ENCODE measurements at places on chromosomes 1 and 21.

DNA sequence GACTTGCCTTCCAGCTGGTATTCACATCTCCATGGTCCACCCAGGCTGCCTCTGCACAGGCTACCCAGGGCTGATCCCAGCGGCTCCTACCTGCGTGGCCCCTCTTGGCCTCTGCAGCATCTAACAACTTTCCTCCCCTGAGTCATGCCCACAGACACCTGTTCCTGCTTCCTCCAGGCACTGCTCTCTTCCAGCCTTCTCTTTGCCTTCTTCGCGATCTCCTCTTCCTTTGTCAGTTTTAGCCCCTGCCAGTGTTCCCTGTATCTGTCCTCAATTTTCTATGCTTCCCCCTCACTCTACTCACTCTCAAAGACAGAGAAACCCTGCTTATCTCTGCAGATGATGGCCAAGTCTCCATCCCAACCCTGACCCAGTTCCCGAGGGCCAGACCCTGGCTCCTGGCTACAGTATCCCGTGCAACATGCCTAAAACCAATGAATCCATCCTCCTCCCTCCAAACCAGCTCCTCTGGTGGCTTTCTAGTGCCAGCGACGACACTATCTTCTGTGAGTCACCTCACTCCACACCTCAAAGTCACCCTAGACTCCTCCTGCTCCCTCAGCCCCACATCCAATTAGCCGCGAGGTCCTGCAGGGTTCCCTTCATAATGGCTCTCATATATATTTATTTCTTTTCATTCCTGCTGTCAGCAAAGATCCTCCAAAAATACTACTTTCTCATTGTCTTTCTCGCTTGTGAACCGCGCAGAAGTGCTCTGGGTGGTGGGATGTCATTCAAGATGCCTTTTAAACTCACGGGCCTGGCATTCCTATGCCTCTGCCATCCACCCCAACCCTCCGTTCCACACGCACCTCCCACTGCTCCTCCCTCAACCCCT is 259.2 kb downstream of the TOMM20 start:
- DNase-seq: no peak

- DNase-seq: no peak
Measured at GRCh38 chr1:55275151-55275748, 60.1 kb upstream of the USP24 start.

- no peak for DNase-seq
Measured at GRCh38 chr1:240239309-240239708, 147.6 kb downstream of the FMN2 start.

GRCh38 chr1:168933141-168933805 is 173.2 kb upstream of the ATP1B1 start:
- DNase-seq: no peak

DNA sequence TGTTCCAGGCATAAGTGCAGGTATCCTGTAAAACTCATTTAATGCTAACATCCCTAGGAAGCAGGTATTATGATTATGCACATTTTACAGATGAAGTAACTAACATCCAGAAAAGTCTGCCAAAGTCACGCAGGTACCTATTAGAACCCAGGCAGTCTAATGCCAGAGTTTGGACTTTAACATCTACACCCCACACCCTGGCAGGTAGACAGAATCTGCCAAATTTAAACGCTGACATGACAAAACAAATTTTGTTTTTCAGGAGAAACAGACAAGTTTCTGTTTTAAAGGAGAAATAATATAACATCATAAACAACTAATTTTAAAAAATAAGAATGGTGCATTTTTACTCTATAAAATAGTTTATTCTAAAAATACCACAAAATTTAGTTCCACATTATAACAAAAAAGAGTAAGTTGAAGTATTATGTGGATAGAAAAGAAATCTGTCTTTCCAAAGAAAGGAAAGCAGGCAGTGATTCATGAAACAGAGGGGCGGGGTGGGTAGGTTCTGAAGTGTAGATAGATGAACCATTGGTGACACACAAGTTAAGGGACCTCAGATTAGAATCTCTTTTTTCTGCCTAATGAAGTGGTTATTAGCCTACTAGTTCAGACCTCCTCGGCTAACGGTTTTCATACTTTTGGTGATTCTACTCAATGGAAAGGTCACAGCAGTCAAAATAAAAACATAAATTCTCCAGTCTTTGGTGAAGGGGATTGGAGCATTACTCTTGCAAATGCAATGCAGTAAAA is 1.7 kb downstream of the ASPM start:
- DNase-seq: no peak

- no peak for DNase-seq
Measured at GRCh38 chr1:228940926-228941325, 205.6 kb downstream of the RHOU start.

DNA sequence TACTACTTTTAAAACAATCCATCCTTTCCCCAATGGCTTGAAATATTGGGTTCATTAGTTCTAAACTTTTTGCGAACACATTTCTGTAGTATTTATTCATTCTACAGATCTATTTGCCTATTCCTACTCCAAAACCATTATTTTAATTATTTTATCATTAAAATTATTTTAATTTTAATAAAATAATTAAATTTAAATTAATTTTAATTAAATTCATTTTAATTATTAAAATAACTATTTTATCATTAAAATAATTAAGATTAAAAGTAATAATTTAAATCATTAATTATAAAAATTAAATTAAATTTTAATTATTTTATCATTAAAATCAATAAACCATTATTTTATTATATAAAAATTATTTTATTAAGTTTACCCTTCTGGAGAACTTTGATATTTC is 15.6 kb downstream of the EDEM3 start:
- DNase-seq: no peak

- no peak for DNase-seq
Measured at GRCh38 chr1:56576880-56577405, 2.4 kb downstream of the PLPP3 start.

DNA sequence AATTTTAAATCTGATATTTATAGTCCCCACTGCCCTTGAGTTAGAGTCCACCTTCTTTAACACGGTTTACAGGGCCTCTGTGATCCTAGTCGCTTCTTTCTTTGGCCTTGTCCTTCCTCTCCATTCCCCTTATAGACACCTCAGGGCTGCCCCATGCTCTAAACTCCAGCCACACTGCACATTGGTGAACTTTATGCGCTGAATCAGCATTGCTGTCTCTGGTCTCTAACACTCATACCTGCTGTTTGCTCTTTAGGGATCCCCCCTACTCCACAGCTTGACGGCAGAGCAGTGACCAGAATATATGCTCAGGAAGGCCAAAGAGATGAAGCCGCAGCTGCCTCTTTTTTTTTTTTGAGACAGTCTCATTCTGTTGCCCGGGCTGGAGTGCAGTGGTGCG is 30.2 kb downstream of the PLEKHO1 start:
- no peak for DNase-seq

- DNase-seq: peak; percentile 49
Measured at GRCh38 chr1:101309334-101310311, 72.8 kb downstream of the S1PR1 start.

GRCh38 chr1:44790968-44791801 is 3.2 kb upstream of the BEST4 start:
- no peak for DNase-seq

GRCh38 chr1:64405833-64406232 is 64.1 kb upstream of the CACHD1 start:
- DNase-seq: no peak

DNA sequence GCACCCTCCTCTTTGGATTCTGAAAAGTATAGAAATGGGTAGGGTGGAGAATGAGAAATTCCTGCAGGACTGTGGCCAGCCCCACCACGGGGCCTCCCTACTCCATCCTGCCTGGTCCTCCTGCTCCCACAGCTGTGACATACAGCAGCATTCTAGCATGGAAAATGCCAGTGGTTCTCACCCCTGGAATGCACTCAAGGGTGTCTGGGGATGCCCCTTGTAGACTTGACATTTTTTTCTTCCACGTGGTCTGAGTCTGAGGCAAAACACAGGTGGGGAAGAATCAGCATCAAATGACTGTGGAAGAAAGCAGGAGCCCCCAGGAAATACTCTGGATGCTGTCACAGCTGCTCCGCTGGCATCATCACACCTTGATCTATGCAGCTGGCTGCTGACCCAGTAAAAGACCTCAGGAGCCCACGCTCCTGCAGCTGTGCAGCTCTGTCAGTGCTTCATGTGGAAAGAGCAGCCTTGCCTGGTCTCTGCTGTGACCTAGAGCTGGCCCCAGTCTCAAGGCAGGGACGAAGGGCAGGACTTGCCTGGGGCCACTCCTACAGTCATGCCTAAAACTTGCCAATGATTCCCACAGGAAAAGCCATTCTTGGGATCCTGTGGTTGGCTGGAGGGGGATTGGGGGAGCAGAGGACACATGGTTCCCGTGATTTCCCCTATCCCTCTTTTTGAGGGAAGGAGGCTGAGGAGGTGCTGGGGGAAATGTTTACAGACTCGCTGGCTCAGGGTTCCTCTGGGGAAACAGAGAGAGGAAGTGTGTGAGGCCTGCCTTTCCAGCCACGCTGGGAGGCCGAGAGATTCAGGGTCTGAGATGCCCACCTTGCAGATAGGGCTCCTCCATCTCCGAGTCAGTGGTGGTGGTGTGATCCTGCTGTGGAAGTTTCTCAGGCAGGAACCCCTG is 10.8 kb upstream of the A3GALT2 start:
- DNase-seq: no peak

GRCh38 chr1:91609551-91609950 is 108.9 kb downstream of the CDC7 start:
- DNase-seq: no peak

- no peak for DNase-seq
Measured at GRCh38 chr1:118985640-118986554, 2.2 kb downstream of the TBX15 start.

DNA sequence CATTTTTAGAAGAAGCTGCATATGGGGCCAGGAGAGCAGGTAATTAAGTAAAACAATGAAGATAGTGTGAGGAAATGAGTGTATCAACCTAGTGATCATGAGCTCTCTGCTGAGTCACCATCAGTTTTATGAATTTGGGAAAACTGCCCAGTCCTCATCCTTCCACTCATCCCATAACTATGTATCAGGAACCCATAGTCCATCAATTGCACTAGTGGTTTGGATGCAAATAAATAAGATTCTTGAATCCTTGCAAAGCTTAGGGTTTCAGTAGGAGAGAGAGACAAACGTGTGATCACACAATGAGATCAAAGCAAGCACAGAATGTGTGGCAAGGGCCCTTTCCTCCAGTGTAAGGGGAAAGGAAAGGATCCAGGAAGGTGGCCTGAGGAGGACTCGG is 145.6 kb downstream of the ZZZ3 start:
- DNase-seq: no peak

DNA sequence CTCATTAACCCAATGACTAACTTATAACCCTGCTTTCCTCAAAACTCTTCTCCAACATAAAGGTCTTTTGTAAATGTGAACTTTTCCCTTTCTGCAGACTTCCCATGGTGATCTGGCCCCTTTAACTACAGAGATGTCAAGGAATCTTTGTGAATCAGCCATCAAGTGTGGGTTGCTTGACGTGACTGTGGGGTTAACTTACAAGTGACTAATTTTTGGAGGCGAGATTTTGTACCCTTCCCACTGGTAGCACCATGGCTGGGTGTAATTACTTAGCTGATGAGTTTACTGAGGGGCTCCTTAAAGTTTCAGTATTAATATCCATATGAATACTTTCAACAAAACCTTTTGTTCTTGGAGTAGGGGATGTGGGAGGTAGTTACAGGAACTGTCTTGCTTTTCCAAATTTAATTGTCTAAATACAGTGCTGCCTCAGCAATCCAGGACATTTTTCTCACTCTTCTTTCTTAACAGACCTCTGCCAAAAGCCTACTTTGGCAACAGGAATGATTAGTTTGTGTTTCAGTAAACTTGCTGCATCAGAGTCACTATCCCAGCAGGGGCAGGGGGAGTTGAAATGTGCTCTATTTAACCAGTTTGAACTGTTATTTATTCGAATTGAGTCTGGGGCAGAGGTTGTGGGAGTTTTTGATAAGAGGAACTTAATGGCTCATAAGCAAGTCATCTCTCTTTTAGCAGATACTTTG is 217.3 kb upstream of the FGGY start:
- no peak for DNase-seq

GRCh38 chr1:110875216-110875731 is 2.3 kb downstream of the CD53 start:
- no peak for DNase-seq

DNA sequence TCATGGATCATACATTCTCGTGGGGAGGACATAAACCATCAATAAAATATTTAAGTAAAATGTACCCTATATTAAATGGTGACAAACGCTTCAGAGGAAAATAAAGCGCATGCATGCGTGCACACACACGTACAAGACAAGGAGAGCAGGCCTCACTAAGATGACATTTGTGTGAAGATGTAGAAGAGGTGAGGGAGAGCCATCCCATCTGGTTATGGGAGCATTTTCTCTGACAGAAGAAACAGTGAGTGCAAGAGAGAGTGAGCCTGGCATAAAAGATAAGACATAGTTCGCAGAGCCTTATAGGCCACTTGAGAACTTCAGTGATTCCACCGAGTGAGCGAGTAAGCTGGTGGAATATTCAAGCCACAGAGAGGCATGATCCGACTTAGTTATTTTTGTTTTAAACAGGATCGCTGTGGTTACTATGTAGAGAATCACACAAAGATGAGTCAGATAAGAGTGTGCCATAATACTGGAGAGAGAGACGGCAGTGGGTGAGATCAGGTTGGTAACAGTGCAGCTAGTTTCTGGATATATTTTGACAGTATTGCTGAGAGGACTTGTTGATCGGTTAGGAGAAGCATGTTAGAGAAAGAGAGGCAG is 624.2 kb downstream of the PLPP3 start:
- no peak for DNase-seq

- no peak for DNase-seq
Measured at GRCh38 chr1:239436286-239436685, 49.9 kb downstream of the CHRM3 start.

DNA sequence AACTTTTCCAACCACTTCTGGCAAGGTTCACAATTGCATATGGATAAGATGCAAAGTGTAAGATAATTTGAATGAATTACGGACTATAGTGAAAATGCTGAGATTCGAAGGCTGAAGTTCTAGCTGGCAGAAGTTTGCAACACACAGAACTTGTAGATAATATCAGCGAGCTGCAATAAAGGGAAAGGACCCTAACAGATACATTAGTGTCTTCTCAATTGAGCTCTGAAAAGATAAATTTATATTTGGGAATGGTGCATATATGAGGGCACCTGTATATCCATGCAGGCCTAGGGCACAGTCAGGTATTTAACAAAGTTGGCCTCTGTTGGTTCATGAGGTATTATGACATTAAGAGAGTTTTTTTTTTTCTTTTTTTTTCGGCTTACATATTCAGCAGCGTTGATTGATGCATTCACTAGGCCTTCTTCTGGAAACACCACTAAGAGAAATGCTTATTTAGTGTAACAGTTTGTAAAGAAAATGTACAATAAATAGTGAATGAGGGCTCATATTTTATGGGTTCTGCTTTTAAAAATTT is 2.2 kb downstream of the NFIA start:
- no peak for DNase-seq

- DNase-seq: peak; percentile 57
Measured at GRCh38 chr1:50968158-50968820, 1.8 kb upstream of the CDKN2C start.

- no peak for DNase-seq
Measured at GRCh38 chr1:207831517-207832327, 79.2 kb downstream of the CD34 start.

GRCh38 chr1:231750818-231751362 is 124.3 kb downstream of the DISC1 start:
- DNase-seq: no peak
